ENCODE measurements at places on chromosomes 11 and 22.

DNA sequence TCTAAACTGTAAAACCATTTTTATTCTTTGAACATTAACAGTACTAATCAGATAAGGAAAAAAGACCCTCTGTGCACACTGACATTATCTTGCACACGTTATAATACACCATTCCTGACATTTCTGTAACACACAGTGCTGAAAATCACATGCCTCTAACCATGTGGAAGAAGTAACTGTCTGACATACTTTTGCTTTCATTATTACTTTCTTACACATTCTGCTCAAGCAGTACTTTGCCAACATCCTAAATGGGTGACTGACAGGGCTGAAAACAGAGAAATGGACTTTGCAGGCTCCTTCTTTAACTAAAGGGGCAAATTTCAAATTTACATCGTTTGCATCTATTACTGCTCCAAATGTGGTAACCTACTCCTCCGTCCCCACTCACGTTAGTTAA lies 22.8 kb upstream of the TP53AIP1 start:
- no peak for DNase-seq

DNA sequence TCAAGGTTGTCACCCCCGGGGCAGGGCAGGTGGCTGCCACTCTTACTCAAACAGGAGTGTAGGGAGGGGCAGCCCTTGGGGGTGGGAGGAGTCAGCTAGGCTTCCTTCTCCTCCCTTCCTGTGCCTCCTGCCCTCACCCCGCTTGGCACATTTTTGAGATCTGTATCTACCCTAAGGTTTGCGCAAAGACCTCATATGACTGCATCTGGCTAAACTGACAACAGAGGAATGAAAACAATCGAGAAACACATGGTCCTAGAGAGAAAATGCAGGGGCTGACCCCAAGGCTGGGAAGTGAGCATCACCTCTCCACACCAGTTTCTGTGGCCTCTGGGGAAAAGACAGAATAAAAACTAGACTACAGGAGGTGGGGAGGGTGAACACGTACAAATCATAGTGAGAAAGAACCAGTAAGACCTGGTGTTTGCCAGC lies 28.1 kb downstream of the IGSF9B start:
- DNase-seq: no peak

DNA sequence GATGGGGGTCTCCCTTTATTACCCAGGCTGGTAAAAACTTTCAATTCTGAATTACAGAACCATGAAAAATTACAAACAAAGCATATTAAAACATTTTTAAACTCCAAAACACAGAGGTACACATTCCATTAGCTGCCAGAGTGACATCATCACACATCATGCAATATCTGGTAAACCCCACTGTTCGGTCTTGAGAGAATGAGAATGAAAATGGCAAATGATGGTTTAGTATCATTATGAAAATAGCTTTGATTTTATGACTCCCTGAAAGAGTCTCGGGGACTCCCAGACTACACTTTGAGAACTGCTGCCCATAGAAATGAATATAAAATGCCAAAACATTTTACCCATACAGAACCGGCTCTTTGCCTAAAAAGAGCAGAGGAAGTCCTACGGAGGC lies 18.8 kb downstream of the LARGE2 start:
- DNase-seq: no peak

GRCh38 chr11:92558323-92558722 lies 333.7 kb downstream of the FAT3 start:
- no peak for DNase-seq

DNA sequence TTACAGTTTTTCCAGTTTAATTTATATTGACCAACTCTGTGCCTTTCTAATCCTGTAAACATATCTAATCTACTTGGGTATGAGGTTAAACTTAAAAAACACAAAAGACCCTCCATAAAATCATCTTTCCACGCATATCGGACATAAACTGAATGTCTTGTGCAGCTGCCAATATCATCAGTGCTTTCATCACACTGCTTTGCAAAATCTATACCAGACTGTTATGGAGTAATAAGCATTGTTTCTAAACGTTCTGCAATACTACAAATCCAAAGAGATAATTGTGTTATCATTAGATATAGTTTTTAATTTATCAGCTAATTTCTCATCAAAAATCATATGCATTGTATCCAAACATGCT lies 36.1 kb upstream of the AMPD3 start:
- no peak for DNase-seq

DNA sequence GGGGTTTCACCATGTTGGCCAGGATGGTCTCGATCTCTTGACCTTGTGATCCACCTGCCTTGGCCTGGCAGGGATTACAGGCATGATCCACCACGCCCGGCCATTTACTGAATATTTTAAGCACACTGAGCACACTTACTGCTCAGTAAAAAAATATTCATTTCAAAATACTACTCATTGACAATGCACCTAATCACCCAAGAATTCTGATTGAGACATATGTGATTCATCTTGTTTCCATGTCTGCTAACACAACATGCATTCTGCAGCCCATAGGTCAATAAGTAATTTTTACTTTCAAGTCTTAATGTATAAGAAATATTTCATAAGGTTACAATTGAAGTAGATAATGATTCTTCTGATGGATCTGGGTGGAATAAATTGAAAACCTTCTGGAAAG lies 4.2 kb upstream of the OR52J3 start:
- no peak for DNase-seq

DNA sequence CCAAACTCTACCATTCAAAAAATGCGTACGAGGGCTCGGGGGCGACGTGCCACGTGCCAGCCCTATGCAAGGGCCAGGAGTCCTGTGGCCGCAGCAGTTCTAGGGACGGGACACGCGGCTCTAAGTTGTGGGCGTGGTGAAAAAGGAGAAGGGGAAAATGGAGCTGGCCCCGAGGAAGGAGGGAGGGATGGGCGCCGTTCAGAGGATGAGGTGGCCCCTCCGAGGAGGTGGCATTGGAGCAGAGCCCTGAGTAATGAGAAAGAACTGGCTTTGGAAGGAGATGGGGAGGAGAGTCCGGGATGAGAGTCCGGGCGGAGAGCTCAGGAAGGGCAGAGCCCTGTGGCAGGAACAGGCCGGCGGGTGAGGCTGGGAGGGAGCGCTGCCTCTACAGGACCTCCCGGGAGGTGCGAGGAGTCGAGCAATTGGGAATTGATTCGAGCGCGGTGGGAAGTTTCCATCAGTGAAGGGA lies 21.0 kb downstream of the OTUB1 start:
- DNase-seq: no peak

- DNase-seq: no peak
These were observed 931.6 kb downstream of the BRD1 start for GRCh38 chr22:48895831-48896765.

- peak; percentile 11 for DNase-seq
These were observed 1.3 kb upstream of the LPXN start for GRCh38 chr11:58576887-58577471.

GRCh38 chr11:78079232-78080083 lies at the start of gene NDUFC2:
Gene NDUFC2 (minus strand): TSS chr11:78079862. CDS start chr11:78079744, 118 bp downstream.
- peak; percentile 91 for DNase-seq

- no peak for DNase-seq
These were observed 2.8 kb downstream of the DUSP8 start for GRCh38 chr11:1569251-1569780.

All from urothelium cell line (cell line).